ENCODE measurements at places on chromosomes 3 and 15.

DNA sequence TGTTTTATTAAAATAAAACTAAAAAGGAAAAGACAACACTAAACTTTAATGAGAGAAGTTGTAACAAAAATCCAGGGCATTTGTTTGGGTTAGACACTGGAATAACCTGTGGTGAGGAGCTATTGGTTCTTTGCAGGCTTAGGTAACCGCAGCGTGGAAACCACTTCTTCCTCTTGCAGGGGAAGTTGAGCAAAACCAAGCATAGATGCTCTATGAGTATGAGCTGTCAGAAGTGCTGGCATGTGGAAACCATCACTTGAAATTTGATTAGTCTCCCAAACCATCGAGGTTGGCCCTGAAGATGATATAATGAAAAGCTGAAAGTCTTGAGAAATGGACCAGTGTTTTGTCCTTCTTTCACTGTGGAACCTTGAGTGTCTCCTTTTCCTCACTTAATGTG, 127.1 kb upstream of the RBMS3 start:
- DNase-seq = no peak

DNA sequence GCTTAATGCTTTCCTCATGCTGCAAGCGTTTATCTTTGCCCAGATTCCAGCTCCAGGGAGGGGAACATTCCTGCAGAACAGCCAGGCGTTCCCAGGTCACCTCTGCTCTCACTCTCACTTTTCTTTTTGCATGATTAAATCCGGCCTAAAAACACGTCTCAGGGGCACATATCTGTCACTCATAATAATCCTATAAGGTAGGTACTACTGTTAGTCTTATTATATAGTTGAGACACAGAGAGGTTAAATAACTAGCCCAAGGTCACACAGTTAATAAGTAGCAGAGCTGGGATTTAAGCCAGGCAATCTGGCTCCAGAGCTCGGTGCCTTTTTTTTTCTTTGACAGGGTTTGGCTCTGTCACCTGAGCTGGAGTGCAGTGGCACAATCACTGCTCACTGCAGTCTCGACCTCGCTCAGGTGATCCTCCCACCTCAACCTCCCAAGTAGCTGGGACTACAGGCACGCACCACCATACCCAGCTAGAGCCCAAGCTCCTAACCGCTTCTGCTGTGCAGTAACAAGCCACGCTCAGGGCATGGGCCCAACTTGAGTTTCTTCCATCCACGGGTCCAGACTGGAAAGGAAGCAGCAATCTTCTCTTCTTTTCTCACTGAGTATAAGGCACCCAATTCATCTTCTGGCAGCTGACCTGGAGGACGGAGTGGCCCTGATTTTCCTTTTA, 96.5 kb downstream of the LIPC start:
- DNase-seq = no peak

DNA sequence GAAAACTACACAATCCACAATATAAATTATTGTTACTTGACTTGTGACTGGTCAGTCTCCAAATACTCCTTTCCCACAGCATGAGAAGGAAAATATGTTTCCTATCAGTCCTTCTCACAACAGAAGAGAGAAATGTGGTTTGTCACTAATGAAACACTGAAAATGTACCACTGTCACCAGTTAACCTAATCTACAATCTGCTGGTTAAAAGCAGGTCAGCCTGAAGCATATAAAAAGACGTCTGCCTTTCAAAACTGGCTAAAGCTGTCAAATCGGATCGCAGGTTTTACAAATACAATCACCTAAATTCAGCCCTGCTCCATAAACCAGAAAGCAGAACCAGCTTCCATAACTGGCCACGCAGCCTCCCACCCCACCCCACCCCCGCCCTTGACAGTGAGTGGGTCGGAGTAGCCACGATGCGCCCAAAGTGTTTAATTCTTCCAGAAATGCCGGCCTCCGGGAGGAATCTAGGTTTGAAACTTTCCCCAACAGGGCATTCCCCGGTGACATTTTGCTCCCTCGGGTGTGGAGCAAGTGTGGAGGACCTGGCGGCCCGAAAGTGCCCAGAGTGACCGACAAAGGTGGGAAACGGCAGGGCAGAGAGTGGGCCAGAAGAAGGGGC, 682 bp downstream of the ETFA start:
- no peak for DNase-seq

GRCh38 chr15:87082581-87082980, 1002.9 kb downstream of the AGBL1 start:
- DNase-seq = no peak

- DNase-seq = no peak
Observed at GRCh38 chr3:4736284-4736861, 242.9 kb upstream of the BHLHE40 start.

GRCh38 chr15:45866616-45867015, 231.8 kb downstream of the SQOR start:
- no peak for DNase-seq

DNA sequence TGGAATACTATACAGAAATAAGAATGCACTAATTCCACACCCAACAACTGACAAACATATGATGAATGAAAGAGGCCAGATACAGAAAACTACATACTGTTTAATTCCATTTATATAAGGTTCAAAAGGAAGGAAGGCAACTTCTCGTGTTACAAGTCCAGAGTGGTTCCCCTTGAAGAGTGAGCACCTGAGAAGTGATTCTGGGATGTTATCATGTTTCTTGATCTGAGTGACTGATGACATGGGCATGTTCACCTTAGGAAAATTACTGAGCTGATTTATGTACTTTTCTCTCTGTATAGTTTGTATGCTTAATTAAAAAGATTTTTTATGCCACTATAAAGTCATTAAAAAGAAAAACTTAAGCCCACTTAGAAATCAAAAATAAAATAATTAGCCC, 13.6 kb downstream of the CCDC12 start:
- DNase-seq = no peak
